ENCODE measurements at places on chromosomes 3 and 15. TPM values are rescaled to one million over a fixed set of nuclear protein-coding genes. Genes with fewer than 3 reads are reported as not detected.

LEKR1 gene
- total RNA-seq: 2.9 TPM

CELF6 gene
- total RNA-seq: 2.6 TPM

LDHAL6B gene
- not detected for total RNA-seq

TRANK1 gene
- 151 TPM for total RNA-seq

ARGFX gene
- total RNA-seq: not detected

SEC61A1 gene
- 203 TPM for total RNA-seq

RTP3 gene
- total RNA-seq: not detected

SETD2 gene
- total RNA-seq: 74.1 TPM

LMAN1L gene
- 0.23 TPM for total RNA-seq

PEX5L gene
- total RNA-seq: not detected

- no peaks in the 10 kb centered on the region for H3K4me1 ChIP-seq
- H3K4me3 ChIP-seq: no peak overlapping the region
- DNase-seq: no peak
- no peaks in the 10 kb centered on the region for H3K27me3 ChIP-seq
- no peak overlapping the region for H3K27ac ChIP-seq
These were observed 21.9 kb upstream of the SSR3 start for GRCh38 chr3:156576651-156577348.

- no peaks in the 10 kb centered on the region for H3K4me1 ChIP-seq
- H3K27me3 ChIP-seq: no peaks in the 10 kb centered on the region
- DNase-seq: no peak
- no peaks in the 10 kb centered on the region for H3K36me3 ChIP-seq
These were observed 332.8 kb downstream of the NLGN1 start for GRCh38 chr3:173730391-173730790.

- DNase-seq: no peak
- no peaks in the 10 kb centered on the region for H3K36me3 ChIP-seq
- H3K4me3 ChIP-seq: no peak overlapping the region
- no peaks in the 10 kb centered on the region for H3K4me1 ChIP-seq
- H3K27me3 ChIP-seq: no peaks in the 10 kb centered on the region
- no peak overlapping the region for H3K27ac ChIP-seq
These were observed 36.0 kb upstream of the TIMP4 start for GRCh38 chr3:12194669-12195161.

- H3K36me3 ChIP-seq: peaks cover 38% of the 10 kb centered on the region
- no peaks in the 10 kb centered on the region for H3K4me1 ChIP-seq
- no peak for DNase-seq
- H3K27ac ChIP-seq: no peak overlapping the region
These were observed 70.5 kb upstream of the GOLGA6B start for GRCh38 chr15:72584006-72584405.

- H3K4me1 ChIP-seq: no peaks in the 10 kb centered on the region
- H3K36me3 ChIP-seq: no peaks in the 10 kb centered on the region
- H3K27me3 ChIP-seq: no peaks in the 10 kb centered on the region
- no peak overlapping the region for H3K27ac ChIP-seq
- no peak for DNase-seq
These were observed 41.3 kb upstream of the GRIP2 start for GRCh38 chr3:14581334-14582044.

- no peak overlapping the region for H3K4me3 ChIP-seq
- no peaks in the 10 kb centered on the region for H3K27me3 ChIP-seq
- H3K4me1 ChIP-seq: no peaks in the 10 kb centered on the region
- H3K36me3 ChIP-seq: no peaks in the 10 kb centered on the region
These were observed 984.1 kb downstream of the PLOD2 start for GRCh38 chr3:145176907-145177306.

GRCh38 chr3:193816656-193817311, 223.8 kb downstream of the OPA1 start:
- H3K27me3 ChIP-seq: no peaks in the 10 kb centered on the region
- no peak overlapping the region for H3K4me3 ChIP-seq
- H3K36me3 ChIP-seq: no peaks in the 10 kb centered on the region
- no peaks in the 10 kb centered on the region for H3K4me1 ChIP-seq

GRCh38 chr3:99578339-99578970, 59.9 kb upstream of the COL8A1 start:
- no peaks in the 10 kb centered on the region for H3K4me1 ChIP-seq
- no peaks in the 10 kb centered on the region for H3K36me3 ChIP-seq
- no peaks in the 10 kb centered on the region for H3K27me3 ChIP-seq
- DNase-seq: no peak
- no peak overlapping the region for H3K27ac ChIP-seq

- H3K36me3 ChIP-seq: no peaks in the 10 kb centered on the region
- H3K4me3 ChIP-seq: no peak overlapping the region
- no peaks in the 10 kb centered on the region for H3K27me3 ChIP-seq
- no peaks in the 10 kb centered on the region for H3K4me1 ChIP-seq
- DNase-seq: no peak
These were observed 46.7 kb downstream of the CHCHD6 start for GRCh38 chr3:126750756-126751121.

- H3K4me3 ChIP-seq: no peak overlapping the region
- DNase-seq: no peak
- H3K27me3 ChIP-seq: no peaks in the 10 kb centered on the region
- no peaks in the 10 kb centered on the region for H3K36me3 ChIP-seq
- H3K4me1 ChIP-seq: no peaks in the 10 kb centered on the region
These were observed 12.5 kb upstream of the GK5 start for GRCh38 chr3:142237891-142238290.

GRCh38 chr15:76863123-76863522, 42.0 kb downstream of the SCAPER start:
- H3K27ac ChIP-seq: no peak overlapping the region
- no peak overlapping the region for H3K4me3 ChIP-seq
- H3K27me3 ChIP-seq: no peaks in the 10 kb centered on the region

GRCh38 chr3:8563597-8563996, 62.0 kb downstream of the LMCD1 start:
- no peak overlapping the region for H3K4me3 ChIP-seq
- no peaks in the 10 kb centered on the region for H3K36me3 ChIP-seq
- no peaks in the 10 kb centered on the region for H3K4me1 ChIP-seq
- no peak overlapping the region for H3K27ac ChIP-seq
- H3K27me3 ChIP-seq: no peaks in the 10 kb centered on the region

DNA sequence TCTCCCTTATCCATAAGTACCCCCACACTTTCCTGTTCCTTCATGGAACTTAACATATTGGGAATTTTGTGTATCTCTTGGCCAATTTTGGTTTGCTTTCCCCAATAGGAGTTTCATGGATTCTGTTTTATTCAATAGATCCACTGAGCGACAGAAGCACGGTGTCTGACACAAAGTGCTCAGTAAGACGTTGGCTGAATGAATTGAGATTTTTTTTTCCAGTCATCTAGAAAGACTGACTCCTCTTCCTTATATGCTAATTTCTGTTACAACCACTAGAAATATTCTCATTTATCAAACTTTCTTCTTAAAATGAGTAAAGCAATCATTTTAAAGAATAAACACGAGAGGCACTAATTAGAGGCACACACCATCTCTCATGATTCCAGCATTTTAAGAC, 48.1 kb downstream of the UBP1 start:
- H3K27me3 ChIP-seq: no peaks in the 10 kb centered on the region
- peaks cover 7% of the 10 kb centered on the region for H3K4me1 ChIP-seq
- H3K4me3 ChIP-seq: no peak overlapping the region
- H3K27ac ChIP-seq: no peak overlapping the region
- no peak for DNase-seq

GRCh38 chr3:119481079-119481478, 12.3 kb downstream of the POGLUT1 start:
- H3K27me3 ChIP-seq: no peaks in the 10 kb centered on the region
- no peak overlapping the region for H3K4me3 ChIP-seq
- DNase-seq: no peak

DNA sequence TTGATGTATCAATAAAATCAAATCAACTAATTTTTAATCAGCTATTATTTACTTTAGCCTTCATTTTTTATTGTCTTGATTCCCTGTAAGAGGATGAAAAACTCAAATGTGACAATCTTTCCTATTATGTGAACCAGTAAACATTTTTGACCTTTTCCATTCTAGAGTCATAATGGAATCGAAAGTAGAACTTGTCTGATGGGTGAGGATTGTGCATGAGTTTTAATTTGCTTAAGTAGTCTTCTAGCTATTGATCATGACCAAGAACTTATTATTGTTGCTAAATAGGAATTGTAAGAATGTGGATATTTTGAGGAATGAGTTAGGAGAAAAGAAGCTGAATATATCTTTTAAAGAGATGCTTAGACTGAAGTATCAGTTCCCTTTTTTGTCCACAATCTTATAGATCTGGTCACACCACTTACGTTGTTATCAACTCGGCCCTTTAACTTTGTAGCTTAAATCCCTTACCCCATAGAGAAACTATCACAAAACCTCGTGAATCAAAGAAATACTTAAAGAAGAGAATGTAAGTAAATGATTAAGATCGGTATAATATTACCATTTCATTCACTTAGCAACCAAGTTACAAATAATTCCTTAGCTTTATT, 147.3 kb downstream of the TP63 start:
- H3K4me1 ChIP-seq: no peaks in the 10 kb centered on the region
- no peak overlapping the region for H3K27ac ChIP-seq
- no peak overlapping the region for H3K4me3 ChIP-seq
- H3K27me3 ChIP-seq: no peaks in the 10 kb centered on the region
- DNase-seq: no peak
- no peaks in the 10 kb centered on the region for H3K36me3 ChIP-seq

DNA sequence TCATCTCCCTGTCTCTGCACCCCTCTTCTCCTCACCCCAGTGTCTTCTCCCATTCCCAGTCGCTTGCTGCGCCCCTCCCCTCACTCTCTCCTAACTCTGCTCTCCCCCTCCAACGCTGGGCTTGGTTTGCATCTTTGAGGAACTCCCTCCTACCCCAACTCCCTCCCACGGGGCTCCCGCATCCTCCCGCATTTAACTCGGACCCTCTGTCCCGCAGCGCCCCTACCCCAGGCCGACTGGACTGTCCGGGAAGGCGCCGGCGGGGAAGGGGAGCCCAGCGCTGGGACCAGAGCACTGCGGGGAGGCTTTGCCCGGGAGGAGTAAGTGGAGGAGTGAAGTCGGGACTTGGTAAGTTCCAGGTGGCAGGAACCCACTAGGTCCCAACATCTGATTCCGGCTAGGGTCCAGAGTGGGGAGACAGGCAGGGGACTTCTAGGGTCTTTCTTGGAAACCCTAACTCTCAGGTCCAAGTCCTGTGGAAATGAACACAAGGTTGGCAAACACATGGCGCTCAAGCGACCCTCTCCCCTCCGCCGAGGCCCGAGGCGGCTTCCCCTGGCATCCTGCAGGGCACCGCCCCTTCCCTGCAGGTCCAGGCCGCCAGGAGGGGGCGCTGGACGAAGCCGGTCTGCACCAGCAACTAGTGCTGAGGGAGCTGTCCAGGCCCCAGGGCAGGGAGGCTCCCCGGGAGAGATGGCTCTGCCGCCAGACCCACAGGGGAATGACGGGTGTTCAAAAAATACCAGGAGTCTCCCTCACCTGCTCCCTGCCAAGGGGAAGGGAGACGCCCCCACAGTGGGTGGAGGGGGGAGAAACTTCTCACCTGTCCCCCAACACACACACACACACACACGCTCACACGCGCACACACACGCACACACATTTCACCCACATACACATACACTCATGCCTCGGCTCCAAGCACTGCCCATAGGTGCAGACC, 53.2 kb downstream of the LHFPL4 start:
- peaks cover 13% of the 10 kb centered on the region for H3K4me1 ChIP-seq
- peaks cover 17% of the 10 kb centered on the region for H3K27me3 ChIP-seq
- peak; percentile 45 for DNase-seq
- no peak overlapping the region for H3K27ac ChIP-seq
- H3K36me3 ChIP-seq: no peaks in the 10 kb centered on the region

GRCh38 chr3:52005571-52005986, 9.9 kb upstream of the RPL29 start:
- peaks cover 22% of the 10 kb centered on the region for H3K4me1 ChIP-seq
- H3K36me3 ChIP-seq: no peaks in the 10 kb centered on the region
- no peak for DNase-seq
- H3K4me3 ChIP-seq: no peak overlapping the region

DNA sequence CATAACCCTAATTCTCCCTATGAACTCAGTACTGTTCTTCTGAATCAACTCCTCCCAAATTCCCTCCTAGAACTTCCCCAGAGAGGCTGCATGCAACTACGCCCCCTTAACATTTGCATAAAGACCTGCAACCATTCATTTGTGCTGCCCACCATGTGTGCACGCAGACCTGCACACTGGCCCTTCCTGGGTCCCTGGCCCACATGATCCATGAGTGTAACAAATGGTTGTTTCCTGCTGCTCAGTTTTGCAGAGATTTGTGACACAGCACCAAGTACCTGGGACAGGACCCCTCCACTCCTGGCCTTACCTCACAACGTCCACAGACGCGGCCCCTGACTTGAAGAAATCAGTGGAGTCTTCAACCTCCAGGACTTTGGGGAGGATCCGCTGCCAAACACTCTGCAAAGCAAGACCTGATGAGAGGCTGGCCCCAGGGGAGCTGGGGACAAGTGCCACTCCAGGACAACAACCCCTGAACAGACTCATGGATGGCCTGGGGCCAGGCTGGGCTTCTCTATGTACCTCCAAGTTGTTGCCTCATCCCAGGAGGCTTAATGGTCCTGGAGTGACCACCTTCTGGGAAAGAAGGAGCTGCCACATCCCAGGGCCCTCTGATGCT, 33.8 kb downstream of the ALDH1L1 start:
- no peaks in the 10 kb centered on the region for H3K4me1 ChIP-seq
- no peak for DNase-seq
- no peak overlapping the region for H3K27ac ChIP-seq
- H3K4me3 ChIP-seq: no peak overlapping the region
- no peaks in the 10 kb centered on the region for H3K36me3 ChIP-seq
- H3K27me3 ChIP-seq: no peaks in the 10 kb centered on the region

DNA sequence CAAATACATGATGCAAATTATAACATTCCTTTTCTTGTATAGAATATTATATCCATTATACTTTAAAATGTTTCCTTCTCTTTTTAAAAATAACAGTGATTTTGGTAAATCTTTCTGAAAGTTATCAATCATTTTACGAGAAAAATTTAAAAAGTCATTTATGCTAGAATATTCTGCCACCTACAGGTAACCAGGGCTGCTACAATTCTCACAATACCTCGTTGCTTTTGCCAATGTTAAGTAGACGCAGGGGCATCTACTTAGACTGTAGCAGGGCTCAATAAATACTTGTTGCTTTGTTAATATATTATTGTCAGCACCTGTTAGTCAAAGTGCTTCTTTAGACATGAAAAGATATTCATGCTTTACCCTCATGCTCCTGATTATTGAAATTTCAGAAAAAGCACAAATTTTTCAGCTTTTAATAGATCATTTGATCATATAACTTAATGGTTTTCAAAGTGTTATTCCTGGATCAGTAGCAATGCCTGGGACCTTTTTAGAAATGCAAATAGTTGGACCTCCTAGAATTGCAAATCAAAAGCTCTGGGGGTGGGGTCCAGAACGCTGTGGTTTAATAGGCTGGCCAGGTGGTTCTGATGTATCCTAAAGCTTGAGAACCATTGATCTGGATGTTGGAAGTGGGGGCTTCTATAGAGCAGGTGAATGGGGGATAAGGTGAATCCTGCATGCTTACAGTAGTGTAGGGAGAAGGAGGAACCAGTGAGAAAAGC, 223.6 kb upstream of the PDZRN3 start:
- H3K4me3 ChIP-seq: no peak overlapping the region
- no peak overlapping the region for H3K27ac ChIP-seq
- H3K36me3 ChIP-seq: no peaks in the 10 kb centered on the region
- DNase-seq: no peak
- H3K27me3 ChIP-seq: no peaks in the 10 kb centered on the region
- no peaks in the 10 kb centered on the region for H3K4me1 ChIP-seq
